ENCODE measurements at places on chromosomes 5 and 9.

DNA sequence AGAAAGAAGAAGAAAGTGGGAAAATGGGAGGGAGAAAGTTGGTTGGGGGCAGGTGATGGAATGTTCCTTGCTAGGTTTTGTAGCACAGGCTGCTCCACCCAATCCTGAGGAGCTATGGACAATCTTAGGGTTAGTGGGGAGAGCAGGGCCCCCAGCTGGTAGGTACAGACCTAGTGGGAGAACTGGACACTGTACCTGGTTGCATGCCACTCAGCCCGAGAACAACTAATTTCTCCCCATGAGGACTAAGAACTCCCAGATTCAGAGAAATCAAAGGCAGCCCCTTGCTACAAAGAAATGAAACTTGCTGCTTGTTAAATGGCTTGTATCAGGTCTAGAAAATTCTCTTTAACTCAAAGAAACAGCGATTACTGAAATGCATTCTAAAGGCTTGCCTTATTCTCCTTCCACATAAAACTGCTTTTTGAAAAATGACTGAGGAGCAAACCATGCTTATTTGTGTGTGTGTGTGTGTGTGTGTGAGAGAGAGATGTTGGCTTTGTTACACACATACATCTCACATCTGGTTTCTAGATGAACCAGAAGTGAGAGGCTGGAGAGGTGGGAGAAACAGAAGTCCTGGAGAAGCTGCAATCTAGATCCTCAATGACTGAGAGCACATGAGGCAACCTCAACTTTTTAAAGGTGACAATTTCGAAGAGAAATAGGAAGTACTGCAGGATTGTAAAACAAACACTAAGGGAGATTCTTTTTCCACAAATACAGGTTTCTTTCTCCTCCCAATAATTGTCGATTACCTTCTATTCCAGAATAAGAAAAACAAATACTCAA lies 28.9 kb downstream of the FYB1 start:
- DNase-seq = no peak

DNA sequence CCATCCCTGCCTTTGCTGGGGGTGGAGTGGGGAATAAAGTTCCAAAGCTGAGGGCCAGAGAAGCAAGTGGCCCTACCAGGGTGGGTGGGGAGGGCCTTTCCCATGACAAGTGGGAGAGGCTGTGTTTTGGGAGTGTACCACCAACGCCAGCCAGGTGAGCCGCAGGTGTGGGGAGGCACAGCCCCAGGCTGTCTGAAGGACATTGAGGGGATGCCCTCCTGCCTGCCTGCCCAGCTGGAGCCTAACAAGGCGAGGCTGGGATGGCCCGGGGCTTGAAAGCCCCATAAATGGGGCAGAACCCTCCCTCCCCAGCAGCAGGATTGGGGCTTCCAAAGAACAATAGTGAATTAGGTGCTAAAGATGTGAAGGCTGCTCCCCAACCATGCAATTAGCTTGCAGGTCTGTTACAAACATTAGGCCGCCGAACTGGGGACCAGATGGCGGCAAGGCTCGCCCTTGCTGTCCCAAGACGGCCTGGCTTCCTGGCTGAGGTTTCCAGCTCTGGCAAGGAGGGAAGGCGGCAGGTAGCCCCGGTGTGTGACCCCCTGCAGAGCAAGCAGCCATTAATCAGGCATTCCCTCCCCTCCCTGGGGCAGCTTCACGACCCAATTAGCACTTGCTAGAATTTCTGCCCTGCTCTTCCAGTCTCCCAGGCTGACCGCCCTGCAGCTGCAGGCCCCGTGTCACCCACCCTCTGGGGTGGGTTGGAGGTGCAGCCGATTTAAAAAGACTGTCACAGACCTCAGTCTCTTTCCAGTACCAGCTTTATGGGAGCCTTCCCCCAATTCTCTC lies 42.9 kb downstream of the FGF18 start:
- DNase-seq = no peak

GRCh38 chr5:116137544-116138378 lies 52.9 kb downstream of the COMMD10 start:
- no peak for DNase-seq

- no peak for DNase-seq
These were observed 1043.2 kb upstream of the WWC1 start for GRCh38 chr5:167248257-167248656.

- no peak for DNase-seq
These were observed 16.7 kb upstream of the AJM1 start for GRCh38 chr9:136825295-136826187.

DNA sequence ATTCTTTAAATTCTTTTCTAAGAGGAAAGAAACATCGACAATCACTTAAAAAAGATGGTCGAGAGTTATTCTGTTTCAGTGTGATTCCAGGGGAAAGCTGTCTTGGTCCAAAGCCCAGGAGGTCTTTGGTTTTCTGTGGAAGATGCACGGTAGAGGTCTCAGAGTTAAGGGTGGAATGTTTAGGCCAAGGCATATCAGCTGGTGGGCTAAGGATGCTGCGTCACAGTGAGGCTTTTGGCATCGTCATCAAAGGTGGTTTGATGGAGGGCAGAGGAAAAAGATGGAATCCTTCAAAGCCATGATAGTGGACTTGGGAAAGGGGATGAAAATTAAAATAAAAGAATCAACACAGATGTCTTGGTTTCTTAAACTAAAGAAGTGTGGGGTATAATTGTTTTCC lies 137.3 kb upstream of the ANKH start:
- no peak for DNase-seq

GRCh38 chr5:83488821-83489220 lies 17.3 kb downstream of the VCAN start:
- DNase-seq = no peak

GRCh38 chr5:172102913-172103626 lies 85.0 kb downstream of the STK10 start:
- DNase-seq = no peak

DNA sequence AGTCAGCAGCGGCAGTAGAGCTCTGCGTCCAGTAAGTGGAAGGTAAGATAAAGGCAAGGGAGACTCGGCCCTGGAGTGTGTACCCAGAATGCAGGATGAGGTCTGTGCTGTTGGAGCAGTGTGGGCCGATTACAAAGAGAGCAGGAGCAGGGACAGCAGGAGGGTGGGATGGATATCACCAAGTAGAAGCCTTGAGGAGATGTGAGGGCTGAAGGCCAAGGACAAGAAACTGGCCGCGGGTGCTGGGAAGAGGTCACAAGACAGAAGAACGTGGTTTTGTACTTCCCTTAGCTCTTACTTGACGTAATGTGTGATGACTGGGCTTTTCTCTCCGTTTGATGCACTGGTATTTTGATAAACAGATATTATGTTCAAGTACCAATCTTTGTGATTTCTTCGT lies 43.7 kb downstream of the OR2V1 start:
- DNase-seq = no peak

GRCh38 chr5:67319935-67320725 lies 123.5 kb upstream of the CD180 start:
- DNase-seq = no peak

- no peak for DNase-seq
These were observed 21.4 kb downstream of the TGFBR1 start for GRCh38 chr9:99126312-99126711.

DNA sequence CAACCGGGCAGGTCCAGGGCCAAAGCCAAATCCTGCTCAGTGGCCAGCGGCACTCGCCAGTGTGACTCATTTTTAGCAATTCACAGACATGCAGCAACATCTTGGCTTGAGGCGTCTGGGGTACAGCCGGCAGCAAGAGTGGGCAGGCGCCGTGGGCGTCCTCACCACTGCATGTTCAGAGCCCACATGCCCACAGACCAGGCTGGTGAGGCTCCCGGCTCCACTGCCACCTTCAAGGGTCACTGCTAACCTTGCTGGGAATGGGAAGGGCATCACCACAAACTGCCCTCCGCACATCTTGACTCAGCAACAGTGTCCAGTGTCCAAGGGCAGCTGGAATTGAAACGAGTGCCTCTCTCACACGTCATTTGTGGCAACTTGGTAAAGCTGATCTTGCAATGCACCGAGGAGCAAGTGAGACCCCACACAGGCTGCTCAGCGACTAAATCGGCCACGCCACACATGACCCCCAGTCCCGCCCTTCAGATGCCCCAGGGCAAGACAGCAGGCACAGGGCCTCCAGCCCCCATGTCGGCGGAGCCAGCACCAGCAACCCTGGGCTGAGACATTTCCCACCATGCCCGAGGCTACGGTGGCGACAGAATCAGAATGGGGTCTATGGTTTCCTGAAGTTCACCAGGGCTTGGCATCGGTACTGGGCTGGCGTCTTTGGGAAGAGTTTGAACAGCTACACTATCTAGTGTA lies 140.3 kb downstream of the ROR2 start:
- DNase-seq = no peak

DNA sequence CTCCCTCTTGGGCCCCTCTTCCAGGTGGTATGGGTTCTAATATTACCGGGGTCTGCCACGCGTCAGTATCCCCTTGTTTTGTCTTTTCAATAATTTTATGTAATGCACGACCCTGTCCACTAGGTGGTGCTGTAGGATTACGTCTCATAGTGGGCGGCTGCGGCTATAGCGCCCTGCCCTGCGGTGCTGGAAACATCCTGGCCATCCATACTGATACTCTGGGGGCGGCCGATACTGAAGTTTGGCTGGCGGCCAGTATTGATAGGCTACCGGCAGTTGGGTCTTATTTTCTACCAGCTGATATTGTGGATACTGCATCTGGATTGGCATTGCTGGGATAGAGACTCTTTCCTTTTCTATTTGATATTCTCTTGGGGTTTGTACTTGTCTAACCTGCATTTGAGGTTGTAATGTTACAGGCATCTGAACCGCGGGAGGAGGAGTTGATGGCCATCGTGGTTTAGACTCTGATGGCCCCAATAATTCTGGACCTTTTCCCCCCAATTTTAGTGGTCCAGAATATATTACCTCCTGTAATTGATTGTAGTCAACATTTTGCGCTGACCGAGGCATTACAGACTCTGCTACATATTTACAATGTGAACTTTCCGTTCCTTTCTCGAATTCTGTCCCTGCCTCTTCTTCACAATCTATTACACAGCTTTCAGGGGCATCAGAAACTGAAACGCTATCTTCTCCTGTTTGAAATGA lies 3.3 kb upstream of the TMEM141 start:
- peak; percentile 61 for DNase-seq

GRCh38 chr5:115439042-115439441 lies 105.5 kb downstream of the FEM1C start:
- DNase-seq = no peak

DNA sequence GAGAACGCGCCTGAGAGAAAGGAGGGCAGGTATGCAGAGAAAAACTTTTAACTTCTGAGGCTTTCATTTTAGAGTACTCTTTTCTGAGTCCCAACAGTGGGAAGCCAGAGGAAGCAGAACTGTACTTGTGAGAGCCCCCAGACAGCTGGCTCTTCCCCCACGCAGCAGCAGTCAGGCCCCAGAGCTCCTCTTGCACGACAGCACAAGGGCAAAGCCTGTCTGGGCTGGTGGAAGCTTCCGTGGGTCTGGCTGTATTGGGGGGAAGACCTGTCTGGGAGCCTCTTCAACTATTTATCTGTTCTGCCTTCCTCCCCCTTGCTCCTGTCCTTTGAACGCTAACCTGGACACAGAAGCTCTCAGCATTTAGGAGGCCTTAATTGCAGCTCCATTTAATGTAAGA lies 68.2 kb downstream of the THBS4 start:
- no peak for DNase-seq

- DNase-seq = no peak
These were observed 396.9 kb downstream of the PDE4D start for GRCh38 chr5:59496524-59497134.

DNA sequence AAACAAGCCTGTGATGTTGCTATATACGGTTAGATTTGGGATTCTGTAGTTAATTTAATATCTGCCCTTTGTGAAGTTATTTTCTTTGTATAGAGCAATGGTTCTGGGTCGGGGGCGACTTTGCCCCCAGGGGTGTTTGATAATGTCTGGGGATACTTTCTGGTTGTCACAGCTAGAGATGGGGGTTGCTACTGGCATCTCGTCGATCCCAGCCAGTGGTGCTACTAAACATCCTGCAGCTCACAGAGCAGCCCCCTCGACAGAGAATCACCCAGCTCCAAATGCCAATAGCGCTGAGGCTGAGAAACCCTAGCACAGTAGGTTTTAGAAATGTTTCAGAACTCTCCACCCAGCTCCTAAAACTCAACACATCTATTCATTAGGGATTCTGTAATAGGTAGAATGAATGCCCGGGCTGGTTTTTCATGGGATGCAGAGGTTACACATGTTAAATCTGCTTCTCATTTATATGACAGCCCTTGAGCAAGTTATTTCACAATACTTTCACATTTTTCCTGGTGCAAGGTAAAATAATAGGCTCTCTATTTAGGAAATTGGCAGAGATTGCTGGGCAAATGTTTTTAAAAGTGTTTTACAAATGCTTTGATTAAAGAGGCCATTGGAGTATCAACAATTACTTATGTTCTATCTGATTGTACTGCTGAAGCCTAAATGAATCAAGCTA lies 75.2 kb upstream of the CTSL start:
- no peak for DNase-seq

DNA sequence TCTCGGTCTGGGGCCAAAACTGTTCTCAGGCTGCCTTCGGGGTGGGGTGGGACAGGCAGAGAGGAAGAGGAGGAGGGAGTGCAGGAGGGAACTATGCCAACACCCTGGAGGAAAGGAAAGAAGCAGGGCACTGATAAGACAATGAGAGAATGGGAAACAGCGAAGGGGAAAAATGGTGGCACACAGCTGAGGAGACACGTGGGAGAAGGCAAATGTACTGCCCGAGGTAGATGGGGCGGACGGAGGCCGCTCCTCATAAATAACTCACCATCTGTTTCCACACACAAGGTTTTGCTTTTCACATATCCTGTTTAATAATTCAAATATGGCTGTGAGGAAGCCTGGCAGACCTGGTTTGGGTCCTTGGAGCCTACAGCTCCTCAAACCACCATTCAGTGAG lies 148.2 kb upstream of the LRRTM2 start:
- no peak for DNase-seq

GRCh38 chr9:114089206-114089840 lies 9.8 kb downstream of the KIF12 start:
- no peak for DNase-seq

GRCh38 chr9:84694248-84694647 lies 24.7 kb downstream of the NTRK2 start:
- no peak for DNase-seq

DNA sequence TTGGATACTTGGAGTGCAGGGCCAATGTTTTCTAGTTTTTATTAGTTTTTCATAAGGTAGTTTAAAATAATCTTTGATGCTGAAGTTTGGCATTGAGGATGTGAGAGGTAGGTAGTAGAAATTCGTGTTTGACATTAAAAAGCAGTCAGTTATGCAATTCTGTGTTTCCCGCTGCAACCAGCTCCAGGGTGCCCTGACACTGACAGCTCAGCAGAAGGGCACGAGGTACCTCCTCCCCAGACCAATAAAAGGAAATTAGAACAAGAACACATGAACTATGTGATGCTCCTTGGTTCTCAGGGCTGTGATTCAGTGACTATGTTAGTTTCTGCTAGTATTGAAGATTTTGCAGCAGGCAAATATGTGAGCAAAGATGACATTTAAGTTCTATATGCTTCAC lies 40.2 kb downstream of the NSUN2 start:
- peak; percentile 20 for DNase-seq
